IMR-90 (cell line): ENCODE measurements at places on chromosomes 3 and 15. TPM values are rescaled to one million over a fixed set of nuclear protein-coding genes. Genes with fewer than 3 reads are reported as not detected.

GHRL gene
- total RNA-seq, result not detected in 2 replicates

GRCh38 chr3:187210545-187211327 lies 13.4 kb downstream of the RTP1 start:
- DNase-seq, result peak; percentile 41

DNA sequence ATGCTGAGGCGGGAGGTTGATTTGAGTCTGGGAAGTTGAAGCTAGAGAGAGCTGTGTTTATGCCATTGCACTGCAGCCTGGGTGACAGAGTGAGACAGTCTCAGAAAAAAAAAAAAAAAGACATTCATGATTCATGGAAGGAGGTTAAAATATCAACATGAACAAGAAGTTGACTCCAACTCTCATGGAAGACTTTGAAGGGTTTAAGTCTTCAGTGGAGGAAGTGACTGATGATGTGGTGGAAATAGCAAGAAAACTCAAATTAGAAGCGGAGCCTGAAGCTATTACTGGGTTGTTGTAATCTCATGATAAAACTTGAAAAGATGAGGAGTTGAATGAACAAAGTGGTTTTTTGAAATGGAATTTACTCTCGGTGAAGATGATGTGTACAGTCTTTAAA lies 491.8 kb downstream of the SQOR start:
- DNase-seq, result peak; percentile 75

DNA sequence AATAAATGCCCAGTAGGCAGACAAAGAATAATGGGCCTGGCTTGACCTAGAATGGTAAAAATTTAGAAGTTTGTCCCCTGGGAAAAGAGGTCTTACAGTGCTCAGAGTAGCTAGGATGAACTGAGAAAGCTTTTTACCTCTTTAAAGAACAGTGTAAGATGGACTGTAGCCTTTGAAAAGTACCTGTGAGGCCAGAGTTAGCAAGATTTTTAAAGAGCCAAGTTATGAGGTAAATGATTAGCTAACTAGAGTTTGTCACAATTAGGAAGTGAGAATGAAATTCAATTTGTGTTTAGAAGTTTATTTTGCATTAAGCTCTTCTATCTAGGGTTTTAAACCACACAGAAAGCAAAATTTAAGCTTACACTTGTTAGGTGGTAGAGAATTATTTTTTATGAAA lies 480.9 kb downstream of the ZIC1 start:
- no peak for DNase-seq

DNA sequence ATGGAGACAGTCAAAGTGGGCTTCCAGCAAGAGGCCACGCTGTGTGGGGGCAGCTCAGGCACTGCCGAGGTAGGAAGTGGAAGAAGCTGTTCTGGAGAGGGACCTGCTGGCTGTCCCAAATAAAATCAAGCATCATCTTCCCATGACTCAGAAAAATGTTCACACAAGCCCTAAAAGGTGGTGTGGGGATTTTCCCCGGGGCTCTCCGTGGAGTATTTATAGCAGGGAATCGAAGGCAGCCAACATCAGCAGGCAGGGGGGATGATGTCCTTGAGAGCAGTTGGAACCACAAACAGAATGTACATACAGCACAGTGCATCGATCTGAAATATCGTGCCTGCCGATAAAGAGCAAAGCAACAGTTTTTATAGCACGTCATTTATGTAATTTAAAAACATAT lies 27.6 kb downstream of the PRR23E start:
- no peak for DNase-seq

DNA sequence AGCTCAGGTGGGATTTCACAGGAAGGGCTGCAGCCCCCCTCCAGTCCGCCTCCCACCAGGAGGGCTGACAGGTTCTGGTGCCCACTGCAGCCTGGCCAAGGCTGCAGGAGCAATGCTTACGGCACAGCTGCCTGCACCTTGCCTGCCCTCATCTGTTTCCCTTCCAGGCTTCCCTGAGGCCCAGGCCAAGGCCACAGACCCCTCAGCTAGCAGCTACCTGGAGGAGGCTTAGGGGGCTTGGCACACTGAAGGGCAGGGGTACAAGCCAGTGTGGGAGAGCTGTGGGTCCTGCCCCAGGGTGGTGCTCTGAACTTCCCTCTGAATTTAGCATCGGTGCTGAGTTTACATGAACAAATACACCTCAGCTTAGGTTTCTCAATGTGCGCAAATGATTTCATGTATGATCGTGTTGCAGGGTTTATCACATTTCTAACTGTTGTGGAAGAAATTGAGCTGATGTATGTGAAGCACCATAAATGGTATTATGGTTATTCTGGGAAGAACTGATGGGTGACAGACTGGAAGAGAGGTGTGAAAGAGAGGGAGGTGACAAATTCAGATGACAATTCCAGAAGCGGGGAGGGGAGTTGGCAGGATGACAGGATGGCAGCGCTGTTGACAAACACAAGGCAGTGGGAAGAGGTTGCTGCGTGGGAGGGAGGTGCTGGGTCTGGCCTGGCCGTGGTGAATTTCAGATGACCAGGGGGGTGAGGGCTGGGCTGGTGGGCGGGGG lies 6.1 kb downstream of the RHCG start:
- no peak for DNase-seq

- no peak for DNase-seq
Measured at GRCh38 chr3:14237457-14237856, 58.8 kb downstream of the LSM3 start.

GRCh38 chr15:22795206-22796063 lies 9.0 kb downstream of the NIPA1 start:
- no peak for DNase-seq

GRCh38 chr3:156892701-156893100 lies 66.5 kb downstream of the LEKR1 start:
- peak; percentile 51 for DNase-seq

DNA sequence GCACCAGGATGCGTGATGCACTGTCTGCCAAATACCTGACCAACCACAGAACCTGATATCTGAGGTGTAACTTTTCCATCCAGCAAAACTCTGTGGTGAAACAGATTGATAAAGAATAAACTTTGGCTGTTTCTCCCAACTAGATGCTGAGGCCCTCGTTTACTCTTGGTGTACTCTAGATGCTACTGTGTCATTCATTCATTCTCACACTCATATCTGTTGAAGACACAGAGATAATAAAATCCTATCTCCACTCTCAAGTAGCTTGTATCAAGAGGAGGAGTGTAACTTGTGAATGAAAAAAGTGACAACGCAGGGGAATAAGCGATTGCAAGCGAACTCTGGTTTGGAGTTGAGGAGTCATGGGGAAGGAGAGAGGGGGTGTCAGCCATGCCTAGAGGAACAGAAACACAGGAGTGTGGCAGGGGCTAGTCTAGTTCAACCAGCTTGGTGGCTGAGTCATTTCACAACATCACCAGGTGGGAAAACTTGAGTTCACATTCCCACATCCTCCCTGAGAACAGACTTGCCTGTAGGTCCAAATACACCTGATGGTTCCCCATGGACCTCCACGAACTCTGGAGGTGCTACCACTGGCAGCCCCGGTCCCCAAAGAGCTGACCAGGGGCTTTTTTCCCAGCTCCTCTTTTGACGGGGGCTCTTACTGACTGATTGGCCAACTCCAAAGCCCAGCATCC lies 73.3 kb upstream of the SNRK start:
- no peak for DNase-seq

DNA sequence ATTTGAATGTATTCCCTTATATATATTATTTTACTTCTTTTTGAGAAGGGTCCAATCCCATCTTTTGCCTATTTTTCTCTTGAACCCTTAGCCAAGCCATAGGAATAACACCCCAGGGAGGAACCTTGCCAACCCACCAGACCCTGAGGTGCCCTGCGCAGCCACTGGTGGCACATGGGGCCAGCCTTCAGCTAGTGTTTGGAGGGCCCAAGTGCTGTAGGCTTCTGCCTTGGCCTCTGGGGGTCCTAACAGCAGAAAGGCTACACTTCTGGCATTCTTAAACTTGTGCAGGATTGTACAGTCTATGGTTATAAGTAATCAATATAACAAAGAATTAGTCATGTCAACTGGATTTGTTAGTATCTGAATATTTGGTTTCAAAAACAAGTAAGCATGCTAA lies 34.5 kb downstream of the RUVBL1 start:
- no peak for DNase-seq
